ENCODE measurements at places on chromosomes 6 and 20.
A peak's percentile ranks its signal among the peaks of the same experiment; 100 is the strongest.

DNA sequence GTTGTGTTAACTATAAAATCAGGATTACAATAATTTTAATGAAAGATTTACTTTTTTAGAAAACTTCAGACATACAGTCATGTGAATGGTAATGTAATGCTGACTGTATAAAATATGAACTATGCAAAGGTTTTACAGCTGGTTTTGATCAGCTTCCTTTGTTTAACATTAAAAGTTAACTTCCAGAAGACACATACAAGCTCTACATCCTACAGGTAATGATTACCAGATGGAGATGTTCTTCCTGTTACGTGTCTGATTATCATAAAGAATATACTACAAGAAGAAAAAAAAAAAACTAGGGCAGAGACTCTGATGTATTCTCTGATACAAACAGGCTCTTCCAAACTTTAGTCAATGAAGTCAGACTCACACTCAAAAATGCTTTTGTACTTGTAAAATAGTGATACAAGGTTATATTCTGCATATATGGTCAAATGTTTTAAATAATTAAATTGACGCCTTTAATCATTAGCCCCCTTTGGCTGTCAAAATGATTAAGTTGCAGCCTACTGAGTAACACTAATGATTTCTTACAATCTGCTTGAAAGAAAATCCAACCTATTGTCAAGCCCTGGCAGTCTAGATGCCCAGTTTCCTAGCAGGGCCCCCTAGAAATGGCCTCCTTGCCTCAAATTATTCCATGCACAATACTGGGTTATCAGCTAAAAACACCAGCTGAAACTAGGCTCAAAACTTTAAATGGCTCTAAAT lies 251.8 kb upstream of the RUNX2 start:
- DNase-seq: no peak

DNA sequence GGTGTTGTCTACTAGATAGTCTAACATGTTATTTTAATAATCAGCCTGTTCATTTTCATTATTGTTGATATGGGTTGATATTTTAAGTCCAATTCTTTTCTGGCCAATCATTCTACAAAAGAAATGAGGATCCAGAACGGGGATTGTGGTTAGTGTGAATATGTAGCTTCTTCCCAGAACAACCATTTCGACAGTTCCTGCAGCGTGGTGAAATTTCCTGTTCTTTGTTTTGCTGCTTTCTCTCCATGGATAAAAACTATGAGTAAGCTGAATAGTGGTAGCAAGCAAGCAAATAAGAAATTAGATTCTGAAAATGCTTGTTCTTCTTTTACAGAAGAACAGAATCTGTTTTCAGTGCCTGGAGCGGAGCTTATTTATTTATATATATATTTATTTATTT lies 65.5 kb upstream of the F13A1 start:
- DNase-seq: peak; percentile 40

GRCh38 chr6:45657226-45657625 lies 279.5 kb upstream of the SUPT3H start:
- DNase-seq: no peak

DNA sequence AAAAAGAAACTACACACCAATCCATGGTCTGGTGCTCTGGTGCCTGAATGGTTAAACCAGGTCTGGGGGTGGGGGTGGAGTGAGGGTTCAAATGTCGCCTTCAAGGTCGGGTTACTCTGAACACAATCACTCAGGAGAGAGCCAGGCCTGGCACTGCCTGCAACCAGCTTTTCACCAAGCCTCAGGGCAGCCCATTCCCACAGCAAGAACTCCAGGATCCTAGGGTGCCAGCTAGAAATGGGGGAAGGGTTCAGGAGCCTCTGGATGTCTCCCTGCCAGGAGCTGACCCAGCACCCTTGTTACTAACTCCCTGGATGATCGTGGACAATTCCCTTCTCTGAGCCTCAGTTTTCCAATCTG lies 6.7 kb downstream of the SDC4 start:
- DNase-seq: no peak

- no peak for DNase-seq
These were observed 142.5 kb upstream of the PREP start for GRCh38 chr6:105545228-105545920.

DNA sequence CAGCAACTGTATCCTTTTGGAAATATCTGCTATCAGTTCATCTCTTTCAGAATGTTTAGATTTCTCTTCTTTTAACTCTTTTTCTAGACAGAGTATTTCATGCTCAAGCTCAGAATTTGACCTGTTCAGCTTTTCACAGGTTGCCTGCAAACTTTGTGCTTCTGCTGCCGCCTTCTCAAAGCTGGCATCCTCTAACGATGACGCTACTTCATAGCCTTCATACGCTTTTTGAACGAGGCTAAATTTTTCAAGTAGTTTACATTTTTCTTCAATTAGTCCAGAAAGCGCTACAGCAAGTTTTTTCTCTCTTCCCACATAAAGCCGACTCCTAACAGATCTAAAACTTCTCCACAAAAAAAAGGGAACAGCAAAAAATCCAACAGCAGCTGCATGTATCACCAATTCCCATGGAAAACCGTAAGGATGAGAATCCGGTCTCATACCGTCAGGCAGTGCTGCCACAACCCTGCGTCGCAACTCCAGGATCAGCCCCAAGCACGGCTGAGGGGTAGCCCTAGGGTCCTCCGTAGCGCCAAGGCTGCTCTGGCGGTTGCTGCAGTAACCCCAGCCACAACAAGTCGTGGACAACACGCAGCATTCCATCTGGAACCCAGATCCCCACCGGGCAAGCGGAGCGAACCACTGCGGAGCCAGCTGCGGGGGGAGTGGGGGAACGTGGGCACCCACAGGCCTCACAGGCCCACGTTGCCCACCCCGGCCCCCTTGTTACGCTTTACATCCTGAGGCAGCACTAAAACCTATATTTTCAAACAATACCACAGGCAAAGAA lies 30.6 kb downstream of the DACT2 start:
- no peak for DNase-seq

- no peak for DNase-seq
These were observed 196.3 kb downstream of the KHDC1L start for GRCh38 chr6:73028893-73029450.

- DNase-seq: peak; percentile 49
These were observed 60.4 kb upstream of the QKI start for GRCh38 chr6:163354085-163354484.

GRCh38 chr6:6565488-6565887 lies 23.0 kb upstream of the LY86 start:
- DNase-seq: no peak

DNA sequence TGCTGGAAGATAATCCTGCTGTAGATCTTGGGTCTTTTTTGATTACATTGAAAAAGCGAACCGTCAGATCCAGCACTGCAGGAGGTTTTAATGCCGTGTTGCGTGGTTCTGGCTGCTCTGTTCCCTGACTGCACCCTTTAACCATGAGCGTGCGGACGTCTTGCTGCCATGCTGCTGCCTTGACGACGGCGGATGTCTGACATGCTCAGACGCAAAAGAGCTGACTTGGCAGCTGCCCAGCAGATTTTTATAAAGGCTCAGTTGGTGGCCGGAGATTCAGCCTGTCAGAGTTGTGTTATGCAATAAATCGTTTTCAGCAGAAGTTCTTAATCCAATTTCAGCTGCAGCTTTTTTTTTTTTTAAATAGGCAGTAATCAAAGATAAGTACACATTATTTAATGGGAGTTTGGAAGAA lies 119.4 kb downstream of the JARID2 start:
- DNase-seq: peak; percentile 69

DNA sequence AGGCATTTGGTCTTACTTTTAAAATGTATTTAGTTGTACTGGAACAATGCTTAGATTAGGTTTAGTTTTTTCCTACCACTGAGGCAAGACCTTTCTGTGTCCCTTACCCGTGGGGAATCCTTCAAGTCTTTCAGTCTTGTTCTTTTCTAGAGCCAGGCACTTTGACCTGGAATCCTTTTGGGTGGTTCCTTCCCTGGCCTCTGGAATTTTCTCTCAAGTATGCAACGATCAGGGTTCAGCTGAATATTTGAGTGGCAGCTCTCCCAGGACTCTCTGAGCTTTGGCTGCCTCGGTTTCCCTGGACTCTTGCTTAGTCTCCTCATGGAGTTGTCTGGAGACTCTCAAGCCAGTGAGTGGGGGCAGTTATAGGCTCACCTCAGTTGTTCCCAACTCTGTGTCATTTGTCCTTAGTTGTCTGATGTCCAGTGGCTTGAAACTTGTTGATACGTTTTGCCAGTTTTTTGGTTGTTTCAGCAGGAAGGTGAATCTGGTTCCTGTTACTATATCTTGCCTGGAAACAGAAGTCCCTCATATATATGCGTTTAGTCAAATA lies 118.1 kb downstream of the QKI start:
- no peak for DNase-seq

All from CD4-positive, alpha-beta T cell treated with Interleukin-15 for 1 hour (primary cell).